Stimulated activated naive CD4-positive, alpha-beta T cell (primary cell): ENCODE measurements at places on chromosomes 5 and 9.

DNA sequence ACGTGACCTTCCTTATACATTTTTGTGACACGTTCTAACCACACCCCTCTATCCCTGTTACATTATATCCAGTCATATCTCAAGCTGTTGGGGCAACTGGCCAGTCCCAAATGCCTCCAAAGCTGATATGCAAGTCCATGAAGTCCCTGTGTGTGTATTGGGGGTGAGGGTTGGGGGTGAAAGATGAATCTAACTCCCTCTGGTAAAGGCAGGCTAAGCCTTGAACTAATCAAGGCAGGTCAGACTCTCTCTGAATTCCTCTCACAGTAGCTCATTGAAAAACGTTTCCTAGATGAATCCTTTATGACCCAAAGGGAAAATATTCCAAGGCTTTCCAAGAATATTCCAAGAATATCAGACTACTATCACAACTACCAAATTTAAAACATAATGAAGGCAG is 174.4 kb downstream of the MUSK start:
- DNase-seq: no peak

GRCh38 chr9:621201-621855 is 220.2 kb upstream of the DMRT1 start:
- no peak for DNase-seq

- DNase-seq: no peak
These were observed 10.5 kb upstream of the ERCC6L2 start for GRCh38 chr9:95864852-95865580.

DNA sequence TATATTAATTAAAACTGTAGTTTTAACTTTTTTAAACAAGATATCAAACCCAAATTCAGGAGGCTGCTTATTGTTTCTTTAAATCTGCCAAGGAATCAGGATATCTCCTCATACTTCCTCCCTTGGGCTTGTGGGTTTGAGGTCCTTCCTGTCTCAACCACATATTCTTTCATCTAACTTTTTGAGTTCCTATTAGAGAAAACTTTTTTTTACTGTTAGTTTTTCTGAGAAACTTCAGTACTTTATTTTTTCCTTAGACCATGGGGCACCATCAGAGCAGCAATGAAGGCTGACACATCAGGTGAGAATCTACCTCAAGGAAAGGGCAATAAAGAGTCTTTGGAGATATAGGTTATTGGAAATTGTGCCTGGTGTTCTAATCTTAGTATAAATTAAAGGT is 56.7 kb downstream of the TSSK1B start:
- no peak for DNase-seq

GRCh38 chr5:168151041-168151440 is 140.4 kb upstream of the WWC1 start:
- no peak for DNase-seq

GRCh38 chr5:136613230-136613629 is 247.9 kb upstream of the TRPC7 start:
- DNase-seq: no peak

DNA sequence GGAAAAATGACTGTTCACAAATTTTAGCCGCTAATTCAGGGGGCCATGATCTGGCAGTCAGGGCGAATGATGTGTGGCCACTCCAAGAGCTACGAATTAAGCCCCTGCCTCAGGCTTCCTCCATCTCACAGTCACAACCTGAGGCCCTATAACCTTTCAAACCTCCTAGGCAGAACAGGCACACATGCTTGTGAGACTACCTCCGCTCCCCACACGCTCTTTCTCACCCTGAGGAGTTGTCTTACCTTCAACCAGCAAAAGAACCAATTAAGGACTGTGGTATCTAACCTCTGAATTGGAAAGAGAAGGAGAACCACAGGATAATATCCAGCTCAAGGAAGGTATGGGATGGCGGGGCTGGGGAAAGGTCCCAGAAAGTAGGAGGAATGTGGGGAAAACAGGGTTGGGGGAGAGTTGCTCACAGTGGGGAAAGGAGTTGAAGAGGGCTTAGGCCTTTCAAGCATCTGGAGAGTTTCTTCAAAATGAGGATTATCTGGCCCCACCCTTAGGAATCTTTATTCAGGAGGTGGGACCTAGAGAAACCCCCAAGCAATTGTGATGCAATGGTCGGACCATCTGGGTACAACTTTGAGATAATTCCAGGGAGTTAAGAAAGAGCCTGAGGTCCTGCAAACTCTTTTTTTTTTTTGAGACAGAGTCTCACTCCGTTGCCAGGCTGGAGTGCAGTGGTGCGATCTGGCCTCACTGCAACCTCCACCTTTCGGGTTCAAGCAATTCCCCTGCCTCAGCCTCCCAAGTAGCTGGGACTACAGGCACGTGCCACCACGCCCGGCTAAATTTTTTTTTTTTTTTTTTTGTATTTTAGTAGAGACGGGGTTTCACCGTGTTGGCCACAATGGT is 5.5 kb downstream of the PCDH1 start:
- DNase-seq: no peak

- DNase-seq: no peak
These were observed 54.7 kb upstream of the TTC39B start for GRCh38 chr9:15361737-15362136.
